Brain (organoid and tissue), 16 donors: ENCODE measurements at places on chromosomes 16 and 17.

DNA sequence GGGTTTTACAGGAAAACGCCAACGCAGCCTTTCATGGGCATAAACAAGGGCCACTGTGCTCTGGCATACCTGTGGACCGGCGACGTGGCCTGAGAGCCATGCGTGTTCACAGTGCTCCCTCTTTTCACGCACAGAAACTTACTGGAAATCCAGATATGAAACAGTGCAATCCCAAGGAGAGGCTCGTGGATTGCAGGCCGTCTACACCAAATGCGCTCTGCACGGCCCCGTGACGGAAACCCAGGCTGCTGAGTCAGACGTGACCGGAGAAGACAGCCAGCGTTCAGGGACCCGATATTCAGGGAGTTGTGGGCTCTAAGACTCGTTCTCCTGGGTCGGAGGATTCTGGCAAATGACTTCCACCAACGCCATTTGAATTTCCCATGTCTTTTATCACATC, 129.2 kb downstream of the FOXL1 start:
- DNase-seq, result no peak

DNA sequence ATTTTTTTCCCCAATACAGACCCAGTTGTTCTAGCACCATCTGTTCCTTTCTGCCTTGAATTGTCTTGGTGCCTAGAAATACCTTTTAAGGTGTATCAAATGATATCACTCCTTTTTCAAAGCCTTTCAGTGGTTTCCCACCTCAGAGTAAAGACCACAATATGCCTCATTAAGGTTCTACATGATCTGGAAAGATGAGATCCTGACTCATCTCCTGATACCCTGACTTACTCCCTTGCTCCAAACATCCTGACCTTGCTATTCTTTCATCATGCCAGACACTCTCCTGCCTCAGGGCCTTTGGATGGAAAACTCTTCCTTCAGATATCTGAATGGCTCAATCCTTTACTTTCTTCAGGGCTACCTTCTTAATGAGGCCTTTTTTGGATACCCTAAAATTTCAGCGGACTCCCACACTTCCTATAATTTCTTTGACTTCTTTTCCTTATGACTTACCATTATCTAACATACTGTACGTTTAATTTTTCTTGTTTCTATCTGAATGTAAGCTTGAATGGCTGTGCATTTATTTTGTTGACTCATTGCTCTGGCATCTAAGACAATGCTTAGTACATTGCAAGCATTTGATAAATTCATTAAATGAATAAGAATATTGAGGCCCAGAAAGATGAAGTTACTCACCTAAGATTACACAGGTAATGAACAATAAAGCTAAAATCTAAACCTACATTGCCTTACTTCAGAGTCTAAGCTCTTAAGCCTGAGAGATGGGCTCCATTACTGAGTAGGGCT, 19.2 kb downstream of the FLOT2 start:
- no peak for DNase-seq

DNA sequence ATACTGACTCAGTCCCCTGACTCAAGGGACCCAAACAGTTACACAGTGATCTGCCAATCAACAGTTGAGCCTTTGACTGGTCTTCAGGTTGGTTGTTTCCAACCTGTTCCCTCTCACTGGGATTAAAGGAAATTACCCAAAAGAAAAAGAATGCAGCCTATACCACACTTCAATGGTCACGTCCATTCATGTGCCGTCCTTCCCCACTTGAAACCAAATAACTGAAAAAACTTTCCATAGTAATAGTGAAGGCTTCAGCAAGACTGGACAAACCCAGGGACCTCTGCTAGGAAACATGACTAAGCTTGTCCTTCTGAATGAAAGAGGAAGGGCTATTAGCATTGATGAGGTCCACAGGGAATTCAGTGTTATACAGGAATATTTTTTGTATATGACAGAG, 30.6 kb downstream of the MRPS23 start:
- no peak for DNase-seq

- no peak for DNase-seq
Observed at GRCh38 chr16:56643080-56643778, 4.8 kb downstream of the MT1A start.

- DNase-seq, result no peak
Observed at GRCh38 chr16:25896411-25896810, 204.7 kb downstream of the HS3ST4 start.

GRCh38 chr17:44122816-44123355, 555 bp downstream of the HDAC5 start:
- DNase-seq, result peak; percentile 49

- DNase-seq, result peak; percentile 17
Observed at GRCh38 chr16:24810951-24811843, 34.6 kb upstream of the SLC5A11 start.

DNA sequence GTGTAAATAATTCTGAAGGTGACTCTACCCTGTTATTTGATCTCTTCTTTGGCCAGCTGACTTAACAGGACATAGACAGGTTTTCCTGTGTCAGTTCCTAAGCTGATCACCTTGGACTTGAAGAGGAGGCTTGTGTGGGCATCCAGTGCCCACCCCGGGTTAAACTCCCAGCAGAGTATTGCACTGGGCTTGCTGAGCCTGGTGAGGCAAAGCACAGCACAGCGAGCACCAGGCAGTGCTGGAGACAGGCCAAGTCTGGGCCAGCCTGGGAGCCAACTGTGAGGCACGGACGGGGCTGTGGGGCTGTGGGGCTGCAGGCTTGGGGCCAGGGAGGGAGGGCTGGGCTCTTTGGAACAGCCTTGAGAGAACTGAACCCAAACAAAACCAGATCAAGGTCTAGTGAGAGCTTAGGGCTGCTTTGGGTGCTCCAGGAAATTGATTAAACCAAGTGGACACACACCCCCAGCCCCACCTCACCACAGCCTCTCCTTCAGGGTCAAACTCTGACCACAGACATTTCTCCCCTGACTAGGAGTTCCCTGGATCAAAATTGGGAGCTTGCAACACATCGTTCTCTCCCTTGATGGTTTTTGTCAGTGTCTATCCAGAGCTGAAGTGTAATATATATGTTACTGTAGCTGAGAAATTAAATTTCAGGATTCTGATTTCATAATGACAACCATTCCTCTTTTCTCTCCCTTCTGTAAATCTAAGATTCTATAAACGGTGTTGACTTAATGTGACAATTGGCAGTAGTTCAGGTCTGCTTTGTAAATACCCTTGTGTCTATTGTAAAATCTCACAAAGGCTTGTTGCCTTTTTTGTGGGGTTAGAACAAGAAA, 5.1 kb downstream of the STH start:
- DNase-seq, result peak; percentile 51
